Tibial nerve (tissue), 4 donors: ENCODE measurements at places on chromosomes 5 and 9.

GRCh38 chr9:134547161-134548100 lies 94.2 kb upstream of the COL5A1 start:
- no peak for DNase-seq

GRCh38 chr9:91516777-91517176 lies 93.1 kb upstream of the NFIL3 start:
- no peak for DNase-seq

GRCh38 chr9:23693374-23693773 lies 132.7 kb downstream of the ELAVL2 start:
- no peak for DNase-seq

DNA sequence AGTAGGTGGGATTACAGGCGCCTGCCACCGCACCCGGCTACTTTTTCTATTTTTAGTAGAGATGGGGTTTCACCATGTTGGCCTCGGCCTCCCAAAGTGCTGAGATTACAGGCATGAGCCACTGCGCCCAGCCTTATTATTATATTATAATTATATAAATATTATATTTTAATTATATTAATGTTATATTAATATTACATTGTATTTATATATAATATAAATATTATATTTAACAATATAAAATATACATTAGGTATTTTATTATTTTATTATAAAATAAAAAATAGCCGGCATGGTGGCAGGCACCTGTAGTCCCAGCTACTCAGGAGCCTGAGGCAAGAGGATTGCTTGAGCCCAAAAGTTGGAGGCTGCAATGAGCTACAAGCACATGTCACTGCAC lies 21.6 kb upstream of the GLDC start:
- no peak for DNase-seq

- no peak for DNase-seq
Observed at GRCh38 chr5:22850981-22851380, 2.2 kb downstream of the CDH12 start.

DNA sequence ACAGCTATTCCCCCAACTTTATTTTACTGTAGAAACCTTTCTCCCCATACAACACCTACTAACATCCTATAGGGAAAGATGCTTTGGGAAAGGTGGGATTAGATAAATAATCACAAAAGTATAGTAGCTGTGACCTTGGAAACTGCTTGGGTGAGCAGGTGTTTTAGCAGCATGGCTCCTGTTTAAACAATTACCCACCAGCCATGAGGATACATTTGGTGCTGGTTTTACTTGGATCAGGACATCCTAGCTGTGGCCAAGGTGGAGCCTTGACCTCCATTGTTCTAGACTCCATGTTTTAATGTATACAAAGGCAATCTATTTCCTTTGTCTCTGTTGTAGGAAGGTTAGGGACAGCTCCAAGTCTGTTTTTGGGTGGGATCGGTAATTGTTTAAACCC lies 56.8 kb upstream of the ALDH1B1 start:
- no peak for DNase-seq

DNA sequence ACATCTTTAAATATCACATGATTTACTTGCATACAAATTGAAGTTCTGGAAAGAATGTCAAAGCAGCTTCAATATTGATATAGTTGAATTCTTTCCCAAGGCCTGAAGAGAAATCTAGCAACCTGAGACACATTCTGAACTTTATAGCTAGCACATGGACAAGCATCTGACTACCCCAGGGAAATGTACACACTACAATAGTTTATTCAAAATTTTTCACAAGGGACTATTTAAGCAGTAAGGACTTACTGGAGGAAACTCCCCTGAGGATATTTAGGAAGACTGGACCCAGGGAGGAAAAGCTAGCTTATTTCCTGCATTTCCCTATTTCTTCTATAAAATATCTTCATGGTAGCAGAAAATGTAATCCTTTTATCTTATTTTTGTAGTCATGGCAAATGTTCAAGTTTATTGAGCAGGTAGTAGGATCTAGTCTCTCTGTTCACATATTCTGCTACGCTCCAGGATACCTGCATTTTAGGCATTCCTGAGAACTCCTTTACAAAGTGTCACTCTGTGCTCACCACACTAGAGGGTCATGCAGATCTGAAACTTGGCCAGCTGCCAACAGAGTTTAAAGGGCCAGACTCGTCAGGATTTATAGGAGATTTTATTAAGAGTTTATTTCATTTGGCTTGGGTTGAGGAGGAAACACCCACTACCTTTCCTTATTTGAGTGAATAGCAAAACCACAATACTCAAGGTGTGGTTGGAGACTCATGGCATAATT lies 348.4 kb upstream of the FTMT start:
- DNase-seq = peak; percentile 52

- no peak for DNase-seq
Observed at GRCh38 chr5:170301981-170302652, 4.5 kb upstream of the LCP2 start.

GRCh38 chr9:113998114-113998513 lies 80.0 kb downstream of the AMBP start:
- peak; percentile 2 for DNase-seq

- no peak for DNase-seq
Observed at GRCh38 chr5:10145923-10146401, 103.7 kb downstream of the ATPSCKMT start.

DNA sequence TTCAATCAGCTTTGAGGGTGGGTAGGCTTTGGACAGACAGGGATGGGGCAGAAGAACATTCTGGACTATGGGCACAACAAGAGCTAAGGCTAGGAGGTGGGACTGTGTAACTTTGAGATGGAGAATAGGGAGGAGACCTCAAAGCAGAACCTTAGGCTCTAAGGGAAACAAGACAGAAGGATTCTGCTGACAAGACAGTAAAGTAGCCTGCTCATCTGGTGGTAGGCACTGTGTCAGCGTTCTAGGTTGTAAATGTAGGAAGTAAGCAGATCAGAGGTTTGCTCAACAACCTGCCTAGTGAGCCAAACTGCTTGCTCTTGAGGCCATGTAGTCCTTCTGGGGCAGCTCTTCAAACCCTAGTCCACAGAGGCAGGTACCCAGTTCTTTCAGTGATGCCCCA lies 15.0 kb upstream of the IL12B start:
- DNase-seq = no peak

DNA sequence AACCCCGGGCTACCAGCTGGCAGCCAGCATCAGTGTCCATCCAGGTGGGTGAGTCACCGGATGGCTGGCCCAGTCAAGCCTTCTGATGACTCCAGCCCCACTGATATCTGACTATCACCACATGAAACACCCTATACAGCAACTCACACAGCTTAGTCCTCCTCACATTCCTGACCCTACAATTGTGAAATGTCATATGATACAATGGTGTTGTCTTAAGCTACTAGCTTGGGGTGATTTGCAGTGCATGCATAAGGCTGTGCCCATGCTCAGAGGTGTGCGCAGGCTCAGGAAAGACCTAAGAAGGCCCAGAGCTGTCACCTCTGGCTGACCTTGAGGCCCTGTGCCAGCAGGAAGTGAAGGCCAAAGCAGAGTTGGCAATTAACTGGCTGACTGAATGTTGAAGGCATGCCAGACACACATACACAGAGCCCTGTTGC lies 21.5 kb upstream of the SEMA4D start:
- no peak for DNase-seq

- DNase-seq = no peak
Observed at GRCh38 chr5:87002485-87002884, 265.2 kb upstream of the RASA1 start.

DNA sequence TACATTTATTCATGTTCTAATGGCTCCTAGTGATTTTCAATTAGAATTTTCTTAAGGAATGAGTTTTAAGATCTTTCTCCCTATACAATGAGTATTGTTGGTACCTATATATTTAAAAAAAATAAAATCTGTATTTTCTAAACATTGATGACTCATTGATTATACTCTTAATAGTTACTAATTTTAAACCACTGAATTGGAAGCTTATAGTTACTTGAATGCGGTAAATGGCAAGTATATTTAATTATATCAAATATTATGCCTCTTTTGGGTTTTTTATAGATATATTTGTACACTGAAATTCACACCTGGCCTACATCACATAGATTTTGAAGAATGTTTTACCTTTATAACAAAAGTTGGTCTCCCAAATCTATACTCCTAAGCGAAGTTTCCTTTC lies 38.9 kb upstream of the ALDH1A1 start:
- no peak for DNase-seq

GRCh38 chr5:66830636-66831035 lies 234.4 kb downstream of the MAST4 start:
- no peak for DNase-seq
